ENCODE measurements at places on chromosomes 4 and X.

- peak; percentile 3 for DNase-seq
Measured at GRCh38 chrX:110851780-110852179, 56.2 kb upstream of the CHRDL1 start.

DNA sequence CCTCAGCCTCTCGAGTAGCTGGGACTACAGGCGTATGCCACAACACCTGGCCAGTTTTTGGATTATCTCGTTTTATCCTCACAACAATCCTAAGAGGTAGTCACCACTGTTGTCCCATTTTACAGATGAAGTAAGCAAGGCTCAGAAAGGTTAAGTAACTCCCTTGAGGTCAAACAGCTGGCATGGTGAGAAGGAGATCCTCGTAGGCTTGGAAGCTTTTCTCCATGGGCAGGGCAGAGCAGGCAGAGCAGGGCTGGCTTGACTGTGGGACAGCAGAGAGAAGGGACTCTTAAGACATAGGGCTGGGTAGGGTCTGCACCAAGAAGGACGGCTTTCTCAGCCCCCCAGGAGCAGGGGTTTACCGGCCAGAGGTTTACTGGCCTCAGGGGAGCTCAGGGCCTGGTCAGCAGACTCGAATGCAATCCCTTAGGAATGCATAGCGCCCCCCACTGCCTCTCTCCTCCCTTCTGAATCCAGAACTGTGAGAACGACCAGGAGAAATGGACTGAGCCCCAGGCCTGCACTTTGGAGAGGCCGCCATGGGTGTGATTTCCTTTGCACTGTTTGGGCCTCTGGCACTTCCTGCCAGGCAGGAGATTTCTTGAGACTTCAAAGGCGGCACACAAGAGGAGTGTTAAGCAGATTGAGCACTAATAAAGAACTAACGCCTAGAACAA is 14.0 kb upstream of the CDKN2AIP start:
- peak; percentile 19 for DNase-seq

DNA sequence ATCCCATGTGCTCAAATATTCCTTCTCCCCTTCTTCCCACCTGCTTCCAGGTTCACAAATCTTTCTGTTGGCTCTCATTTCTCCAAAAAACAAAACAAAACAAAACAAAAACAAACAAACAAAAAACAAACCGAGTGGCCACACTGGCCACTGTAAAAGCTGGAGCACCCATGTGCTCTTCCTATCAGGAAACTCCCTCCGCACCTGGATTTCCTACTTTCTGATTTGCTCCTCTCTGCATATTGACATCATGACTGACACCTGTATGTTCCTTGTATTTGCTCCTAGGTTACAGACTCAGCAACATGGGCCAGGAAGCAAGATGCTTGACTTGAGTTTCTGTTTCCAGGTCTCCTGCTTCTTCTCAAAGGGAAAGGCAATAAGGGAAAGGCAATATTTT is 258.8 kb downstream of the GPC3 start:
- DNase-seq = no peak

DNA sequence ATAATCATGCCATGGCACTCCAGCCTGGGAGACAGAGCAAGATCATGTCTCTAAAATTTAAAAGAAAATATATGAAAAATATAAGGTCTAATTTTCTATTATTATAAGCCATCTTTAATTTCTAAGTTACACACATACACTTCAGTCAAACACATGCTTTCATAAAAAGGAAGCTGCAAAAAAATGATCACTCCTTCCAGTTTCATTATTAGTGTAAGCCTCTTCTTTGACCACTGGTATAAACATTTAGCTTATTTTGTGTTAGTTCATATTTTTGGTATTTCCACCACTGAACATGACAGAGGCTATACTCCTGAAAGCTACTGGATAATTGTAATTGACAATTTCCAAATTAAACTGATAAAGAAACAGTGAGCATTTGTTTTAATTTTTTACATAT is 163.3 kb upstream of the USP38 start:
- DNase-seq = no peak

DNA sequence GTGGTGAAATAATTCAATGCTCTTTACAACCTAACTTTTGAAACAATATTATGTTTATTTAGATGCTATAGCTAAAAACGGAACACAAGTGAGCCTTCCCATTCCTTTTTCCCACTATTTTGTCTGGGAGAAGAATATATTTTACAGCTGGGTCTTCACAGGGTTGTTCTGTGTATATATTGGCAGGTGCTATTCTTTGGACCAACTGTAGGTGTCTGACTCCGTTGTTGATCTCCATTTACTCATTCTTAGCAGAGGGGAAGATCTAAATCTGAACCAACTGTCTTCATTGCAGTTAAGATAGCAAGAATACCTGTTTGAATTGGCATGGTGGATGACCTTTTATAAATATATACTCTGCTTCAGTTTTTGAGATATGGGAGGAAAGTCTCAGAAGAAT is 257.4 kb downstream of the CFAP299 start:
- DNase-seq = peak; percentile 1
